ENCODE measurements at places on chromosomes 7 and 10. TPM values are rescaled to one million over a fixed set of nuclear protein-coding genes. Genes with fewer than 3 reads are reported as not detected.
A peak's percentile ranks its signal among the peaks of the same experiment; 100 is the strongest.

DNA sequence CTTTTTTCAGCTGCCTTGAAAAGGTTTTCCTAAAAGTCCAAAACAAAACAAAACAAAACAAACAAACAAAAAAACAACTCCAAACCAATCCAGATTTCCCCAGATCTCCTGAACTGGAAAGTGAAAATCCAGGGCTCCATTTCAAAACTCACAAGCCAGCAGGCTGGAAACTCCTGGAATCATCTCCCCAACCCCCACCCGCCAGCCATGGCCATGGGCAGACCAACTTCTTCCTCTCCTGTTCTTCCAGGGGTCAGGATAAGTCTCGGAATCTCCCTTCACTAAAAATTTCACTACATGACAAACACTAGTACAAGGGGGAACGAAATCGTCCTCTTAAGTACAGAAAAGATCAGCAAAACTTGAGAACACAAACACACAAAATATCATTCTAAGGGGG, 40.4 kb downstream of the GNA12 start:
- no peaks in the 10 kb centered on the region for H3K27me3 ChIP-seq
- H3K36me3 ChIP-seq, result no peaks in the 10 kb centered on the region
- no peak for DNase-seq
- no peak overlapping the region for H3K4me3 ChIP-seq
- H3K4me1 ChIP-seq, result peaks cover 37% of the 10 kb centered on the region
- no peak overlapping the region for H3K27ac ChIP-seq

DNA sequence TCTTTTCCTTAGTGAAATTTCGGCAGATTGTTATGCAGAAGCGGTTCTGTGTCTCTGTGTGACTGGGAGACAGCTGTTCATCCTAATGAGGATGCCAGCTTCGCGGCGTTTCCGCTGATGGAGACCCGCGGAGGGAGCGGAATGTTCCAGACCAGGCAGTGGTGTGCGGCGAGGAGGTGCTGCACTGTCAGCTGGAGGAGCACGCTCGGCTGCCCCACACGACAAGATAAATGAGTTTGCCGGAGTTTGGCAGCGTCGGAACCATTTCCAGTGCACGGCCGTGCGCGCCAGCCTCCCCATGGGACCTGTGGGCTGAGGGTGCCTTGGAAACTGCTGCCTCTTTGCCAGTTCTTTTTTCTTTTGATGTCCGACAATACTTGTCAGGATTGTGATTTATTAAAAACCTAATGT, 64.6 kb downstream of the WDR37 start:
- no peak overlapping the region for H3K4me3 ChIP-seq
- no peak for DNase-seq
- H3K4me1 ChIP-seq, result peaks cover 16% of the 10 kb centered on the region

GRCh38 chr7:141369422-141369821, 181.8 kb upstream of the AGK start:
- no peak for DNase-seq
- no peak overlapping the region for H3K4me3 ChIP-seq
- no peaks in the 10 kb centered on the region for H3K27me3 ChIP-seq
- no peaks in the 10 kb centered on the region for H3K36me3 ChIP-seq
- H3K27ac ChIP-seq, result no peak overlapping the region

GRCh38 chr7:103752995-103753394, 236.5 kb downstream of the RELN start:
- peaks cover 2% of the 10 kb centered on the region for H3K27me3 ChIP-seq
- no peaks in the 10 kb centered on the region for H3K4me1 ChIP-seq
- DNase-seq, result no peak
- no peak overlapping the region for H3K27ac ChIP-seq
- no peak overlapping the region for H3K4me3 ChIP-seq

- H3K27me3 ChIP-seq, result no peaks in the 10 kb centered on the region
- H3K36me3 ChIP-seq, result peaks cover 24% of the 10 kb centered on the region
- H3K4me3 ChIP-seq, result no peak overlapping the region
- peaks cover 2% of the 10 kb centered on the region for H3K4me1 ChIP-seq
- no peak for DNase-seq
Measured at GRCh38 chr7:43953071-43953470, 26.8 kb downstream of the UBE2D4 start.

DNA sequence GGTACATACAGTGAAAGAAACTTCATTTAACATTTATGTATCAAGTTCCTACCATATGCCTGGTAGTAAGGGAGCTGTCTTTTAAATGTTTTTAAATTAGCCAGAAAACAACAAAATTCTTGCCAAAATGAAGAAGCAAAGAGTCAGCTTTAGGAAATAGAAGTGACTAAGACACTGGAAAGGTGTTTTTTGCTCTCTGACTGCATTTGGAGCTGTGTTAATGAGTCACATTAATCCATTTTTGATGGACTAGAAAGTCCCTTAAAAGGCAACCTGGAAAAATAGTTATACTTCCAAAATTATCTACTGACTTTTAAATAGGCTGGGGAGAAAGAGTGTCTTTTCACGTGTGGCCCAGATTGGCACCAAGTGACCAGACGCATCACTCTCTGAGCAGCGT, 3.9 kb upstream of the COL17A1 start:
- H3K4me1 ChIP-seq, result peaks cover 5% of the 10 kb centered on the region
- DNase-seq, result no peak
- no peak overlapping the region for H3K27ac ChIP-seq
- H3K4me3 ChIP-seq, result no peak overlapping the region
- peaks cover 9% of the 10 kb centered on the region for H3K27me3 ChIP-seq
- no peaks in the 10 kb centered on the region for H3K36me3 ChIP-seq

- H3K4me1 ChIP-seq, result peaks cover 56% of the 10 kb centered on the region
- no peaks in the 10 kb centered on the region for H3K27me3 ChIP-seq
- peaks cover 80% of the 10 kb centered on the region for H3K36me3 ChIP-seq
- H3K27ac ChIP-seq, result peak overlapping the region; percentile 90
Measured at GRCh38 chr7:92830027-92830426, 6.3 kb downstream of the CDK6 start.

- peaks cover 19% of the 10 kb centered on the region for H3K27me3 ChIP-seq
- no peak for DNase-seq
- no peak overlapping the region for H3K27ac ChIP-seq
- no peak overlapping the region for H3K4me3 ChIP-seq
- no peaks in the 10 kb centered on the region for H3K36me3 ChIP-seq
Measured at GRCh38 chr7:151902311-151902710, 25.4 kb upstream of the PRKAG2 start.

DNA sequence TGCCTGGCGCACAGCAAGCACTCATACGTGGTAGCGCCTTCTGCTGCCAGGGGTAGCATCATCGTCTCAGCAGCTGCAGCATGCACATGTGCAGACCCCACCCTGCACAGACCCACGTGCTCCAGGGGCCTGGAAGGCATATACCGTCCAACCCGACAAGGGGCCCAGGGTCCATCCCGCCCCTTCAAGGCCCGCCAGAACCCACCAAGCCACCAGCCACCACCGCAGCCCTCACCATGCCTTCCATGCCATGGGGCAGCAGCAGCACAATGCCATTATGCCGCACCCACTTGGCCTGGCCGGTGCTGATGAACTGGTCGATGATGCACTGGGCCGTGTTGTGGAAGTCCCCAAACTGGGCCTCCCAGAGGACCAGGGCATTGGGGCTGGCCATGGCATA, 22.7 kb downstream of the OGDHL start:
- no peaks in the 10 kb centered on the region for H3K27me3 ChIP-seq
- no peaks in the 10 kb centered on the region for H3K36me3 ChIP-seq
- no peak overlapping the region for H3K27ac ChIP-seq
- no peaks in the 10 kb centered on the region for H3K4me1 ChIP-seq

GRCh38 chr7:89987665-89988064, 166.6 kb upstream of the STEAP1 start:
- H3K4me3 ChIP-seq, result no peak overlapping the region
- no peak for DNase-seq

- DNase-seq, result no peak
- H3K4me3 ChIP-seq, result no peak overlapping the region
- peaks cover 30% of the 10 kb centered on the region for H3K27me3 ChIP-seq
Measured at GRCh38 chr10:88565072-88565471, 18.0 kb downstream of the RNLS start.

DNA sequence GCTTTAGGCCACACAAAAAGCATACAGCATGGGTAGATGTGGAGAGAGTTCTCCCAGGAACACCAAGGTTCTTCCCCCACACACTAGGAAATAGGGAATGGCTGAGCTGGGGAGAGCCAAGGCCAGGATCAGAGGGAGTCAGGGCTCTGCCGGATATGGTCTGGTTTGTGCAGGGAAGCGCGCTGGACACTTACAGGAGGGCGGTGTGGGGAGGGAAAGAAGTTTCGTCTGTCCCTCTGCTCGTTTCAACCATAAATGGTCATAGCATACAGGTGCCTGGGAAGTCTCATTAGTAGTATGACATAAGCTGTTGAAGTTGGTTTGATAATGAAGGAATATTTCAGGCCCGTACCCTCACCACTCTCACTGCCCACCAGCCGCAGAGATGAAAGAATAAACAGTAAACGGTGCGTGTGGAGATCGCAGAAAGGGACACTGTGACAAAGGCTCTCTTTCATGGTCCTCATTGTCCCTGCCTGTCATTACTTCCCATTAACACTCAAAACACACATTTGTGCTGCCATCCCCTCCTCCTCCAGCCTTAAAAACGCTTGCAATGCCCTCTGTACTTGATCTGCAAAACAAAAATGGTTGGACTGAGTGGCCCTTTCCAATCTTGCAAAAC, 207.2 kb downstream of the CELF2 start:
- H3K27ac ChIP-seq, result peak overlapping the region; percentile 90
- H3K4me1 ChIP-seq, result peaks cover 83% of the 10 kb centered on the region
- no peak for DNase-seq
- peaks cover 91% of the 10 kb centered on the region for H3K36me3 ChIP-seq
- no peak overlapping the region for H3K4me3 ChIP-seq

DNA sequence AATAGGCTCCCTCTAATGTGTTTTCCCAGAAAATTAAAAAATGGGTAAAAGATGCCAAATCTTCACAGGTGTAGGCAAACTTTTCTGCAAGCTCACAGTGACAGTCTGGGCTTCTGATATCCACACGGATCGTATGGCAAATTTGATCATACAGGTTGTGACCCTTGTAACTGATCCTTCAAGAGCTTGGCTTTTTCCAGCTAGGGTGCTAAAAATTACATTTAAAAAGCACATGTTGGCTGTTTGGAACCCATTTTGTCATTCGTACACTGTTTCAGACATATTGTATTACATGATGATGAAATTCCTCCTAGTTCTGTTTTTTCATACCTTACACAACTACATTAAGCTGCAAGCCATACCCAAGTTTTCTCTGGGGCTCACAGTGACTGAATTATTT, 138.7 kb downstream of the GFRA1 start:
- H3K36me3 ChIP-seq, result no peaks in the 10 kb centered on the region
- H3K4me1 ChIP-seq, result no peaks in the 10 kb centered on the region
- H3K27me3 ChIP-seq, result no peaks in the 10 kb centered on the region
- no peak overlapping the region for H3K4me3 ChIP-seq
- H3K27ac ChIP-seq, result no peak overlapping the region
- no peak for DNase-seq

DNA sequence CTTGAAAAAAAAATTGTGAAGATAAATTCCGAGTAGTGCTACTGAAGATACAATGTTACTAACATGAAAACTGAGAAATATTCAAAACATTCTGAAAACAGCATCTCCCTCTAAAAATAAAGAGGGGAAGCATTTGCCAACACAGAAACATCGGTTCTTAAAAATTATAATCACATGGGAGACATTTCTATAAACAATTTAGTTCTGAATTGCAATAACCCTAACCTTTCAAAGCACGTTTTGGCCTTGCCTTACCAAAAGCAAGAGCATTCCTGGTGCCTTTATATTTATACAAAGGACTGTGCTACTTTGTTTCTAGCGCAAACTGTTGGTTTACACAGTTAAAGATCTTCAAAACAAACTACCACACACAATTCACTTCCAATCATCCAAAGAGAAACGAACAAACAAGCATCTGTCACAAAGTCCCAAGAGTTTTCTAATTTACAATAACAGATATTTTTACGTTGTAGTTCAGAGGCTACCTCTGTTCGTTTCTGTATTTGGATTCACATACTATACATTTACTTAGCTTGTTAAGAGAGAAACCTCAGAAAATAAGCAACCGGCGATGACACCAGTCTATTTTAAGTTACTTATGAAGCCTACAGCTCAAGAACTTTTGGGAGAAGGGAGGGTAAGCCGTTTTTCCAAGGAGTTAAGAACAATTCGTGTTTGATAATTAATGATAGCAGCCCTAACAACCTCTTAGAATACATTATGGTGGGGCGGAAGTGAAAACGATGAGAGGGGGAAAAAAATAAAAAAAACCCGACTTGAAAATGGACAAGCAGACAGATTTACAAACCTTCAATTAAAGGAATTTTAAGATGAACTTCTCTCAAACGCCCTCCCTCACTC, 1.3 kb downstream of the ABI1 start:
- H3K4me1 ChIP-seq, result peaks cover 34% of the 10 kb centered on the region
- H3K36me3 ChIP-seq, result peaks cover 8% of the 10 kb centered on the region
- peaks cover 10% of the 10 kb centered on the region for H3K27me3 ChIP-seq
- H3K27ac ChIP-seq, result peak overlapping the region; percentile 95
- peak overlapping the region; percentile 97 for H3K4me3 ChIP-seq

- no peak for DNase-seq
- no peaks in the 10 kb centered on the region for H3K27me3 ChIP-seq
- H3K4me1 ChIP-seq, result no peaks in the 10 kb centered on the region
- no peaks in the 10 kb centered on the region for H3K36me3 ChIP-seq
Measured at GRCh38 chr7:71239586-71240268, 107.8 kb downstream of the GALNT17 start.

DNA sequence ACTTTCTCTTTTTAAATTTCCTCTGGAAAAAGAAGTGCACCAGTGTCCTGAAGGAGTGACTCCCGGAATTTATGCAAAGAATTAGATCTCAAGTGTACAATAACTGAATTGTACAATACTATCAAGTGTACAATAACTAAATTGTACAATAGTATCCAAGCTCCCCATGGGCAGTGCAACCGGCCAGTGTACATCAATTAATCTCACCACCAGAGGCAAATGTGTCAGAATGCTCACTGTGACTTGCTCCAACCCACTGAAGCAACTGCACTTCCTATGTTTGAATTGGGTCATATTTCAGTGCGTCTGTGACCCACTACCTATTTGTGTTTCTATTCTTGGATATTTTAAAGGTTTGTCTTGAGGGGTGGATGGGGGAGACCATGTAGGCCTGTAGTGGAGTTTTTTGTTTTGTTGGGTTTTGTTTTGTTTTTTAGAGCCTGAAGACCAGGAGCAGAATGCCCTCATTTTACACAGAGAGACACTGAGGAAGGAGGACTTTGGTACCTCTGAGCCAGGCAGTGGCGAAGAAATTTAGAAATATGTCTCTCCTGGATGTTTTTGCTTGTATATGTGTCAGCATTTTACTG, 78.5 kb upstream of the CTTNBP2 start:
- H3K27me3 ChIP-seq, result peaks cover 1% of the 10 kb centered on the region
- no peaks in the 10 kb centered on the region for H3K4me1 ChIP-seq
- no peak overlapping the region for H3K27ac ChIP-seq

GRCh38 chr10:77601488-77601887, 36.1 kb downstream of the KCNMA1 start:
- peaks cover 5% of the 10 kb centered on the region for H3K4me1 ChIP-seq
- H3K27me3 ChIP-seq, result no peaks in the 10 kb centered on the region
- H3K27ac ChIP-seq, result no peak overlapping the region
- no peak overlapping the region for H3K4me3 ChIP-seq
- no peaks in the 10 kb centered on the region for H3K36me3 ChIP-seq
- DNase-seq, result no peak

MRPL32 gene
- total RNA-seq, result 68.8 TPM

CUZD1 gene
- 2.5 TPM for total RNA-seq

BICC1 gene
- 0.11 TPM for total RNA-seq

HBP1 gene
- total RNA-seq, result 17.0 TPM

GPNMB gene
- total RNA-seq, result 0.59 TPM

AS3MT gene
- 0.50 TPM for total RNA-seq

CYP2E1 gene
- total RNA-seq, result 0.16 TPM

Measured in activated T-helper 2 cell treated with anti-CD3 and anti-CD28 coated beads, Interferon-gamma antibody, Interleukin-2, Interleukin-4, amounts not matched to agents 10 μg/mL and 5 μg/mL and 100 μg/mL, durations not matched to agents 14 hours and 24 hours and 36 hours (primary cell).